ENCODE measurements at places on chromosomes 2 and 18. TPM values are rescaled to one million over a fixed set of nuclear protein-coding genes. Genes with fewer than 3 reads are reported as not detected.

Gene SLC11A1
- 0.26 TPM for total RNA-seq

Gene SFTPB
- 0.05 TPM for total RNA-seq

Gene HRH4
- not detected for total RNA-seq

Gene COMMD1
- 48.3 TPM for total RNA-seq

Gene PLB1
- total RNA-seq, result 2.4 TPM

Gene CXCR1
- total RNA-seq, result not detected

Gene REG1B
- not detected for total RNA-seq

Gene SERPINB4
- total RNA-seq, result 0.08 TPM
